ENCODE measurements at places on chromosomes 11 and 22. TPM values are rescaled to one million over a fixed set of nuclear protein-coding genes. Genes with fewer than 3 reads are reported as not detected.

- DNase-seq, result no peak
These were observed 4.8 kb upstream of the CHRM1 start for GRCh38 chr11:62925745-62926679.

- no peak for DNase-seq
These were observed 342.1 kb upstream of the NCAM1 start for GRCh38 chr11:112619106-112619505.

GRCh38 chr11:47109051-47109726 is 67.5 kb downstream of the ARFGAP2 start:
- no peak for DNase-seq

- no peak for DNase-seq
These were observed 298.0 kb upstream of the PLET1 start for GRCh38 chr11:112558691-112559090.

- no peak for DNase-seq
These were observed 26.2 kb downstream of the SUSD2 start for GRCh38 chr22:24207264-24208011.

DNA sequence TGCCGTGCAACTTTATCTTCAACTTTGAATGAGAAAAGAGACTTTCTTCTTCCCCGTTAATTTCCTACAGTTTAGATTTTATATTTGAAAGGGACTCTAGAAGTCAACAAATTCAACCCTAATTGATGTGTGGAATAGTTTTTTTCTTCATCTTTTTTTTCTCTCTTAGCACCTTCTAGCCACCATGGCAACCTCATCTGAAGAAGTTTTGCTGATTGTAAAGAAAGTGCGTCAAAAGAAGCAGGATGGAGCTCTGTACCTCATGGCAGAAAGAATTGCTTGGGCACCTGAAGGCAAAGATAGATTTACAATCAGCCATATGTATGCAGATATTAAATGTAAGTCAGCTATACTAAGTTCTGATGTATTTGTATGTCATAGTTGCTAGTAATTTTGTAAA is 10.5 kb downstream of the GTF2H1 start:
- no peak for DNase-seq

GRCh38 chr11:43919852-43920597 is 22.4 kb upstream of the C11orf96 start:
- DNase-seq, result no peak

- DNase-seq, result no peak
These were observed 8.8 kb downstream of the CXCR5 start for GRCh38 chr11:118892514-118892913.

Gene OR2AG2
- total RNA-seq, result 0.18 TPM

Gene TXNRD2
- 29.5 TPM for total RNA-seq

GRCh38 chr11:19882356-19882755 is 169.7 kb downstream of the NAV2 start:
- no peak for DNase-seq

Gene MAPK8IP1
- 12.7 TPM for total RNA-seq

DNA sequence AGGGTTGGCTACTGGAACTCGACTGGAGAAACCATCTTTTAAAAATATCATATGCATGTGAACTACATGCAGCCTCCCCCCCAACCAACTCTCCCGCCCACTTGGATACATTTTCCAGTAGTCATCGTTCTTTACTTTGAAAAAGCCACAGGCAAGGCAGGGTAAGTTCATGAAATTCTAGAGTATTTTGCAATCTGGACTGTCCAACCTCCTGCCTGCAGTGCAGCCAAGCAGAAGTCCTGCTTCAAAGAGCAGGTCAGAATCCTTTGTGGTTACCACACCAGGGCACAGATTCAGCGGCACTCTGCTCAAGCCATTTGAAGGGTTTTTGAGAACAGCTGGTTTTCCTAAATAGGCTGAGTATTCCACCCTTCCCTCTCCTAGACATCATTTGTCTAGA is 12.1 kb downstream of the ELF5 start:
- no peak for DNase-seq

GRCh38 chr11:124945826-124946225 is 8.2 kb upstream of the CCDC15 start:
- DNase-seq, result no peak

DNA sequence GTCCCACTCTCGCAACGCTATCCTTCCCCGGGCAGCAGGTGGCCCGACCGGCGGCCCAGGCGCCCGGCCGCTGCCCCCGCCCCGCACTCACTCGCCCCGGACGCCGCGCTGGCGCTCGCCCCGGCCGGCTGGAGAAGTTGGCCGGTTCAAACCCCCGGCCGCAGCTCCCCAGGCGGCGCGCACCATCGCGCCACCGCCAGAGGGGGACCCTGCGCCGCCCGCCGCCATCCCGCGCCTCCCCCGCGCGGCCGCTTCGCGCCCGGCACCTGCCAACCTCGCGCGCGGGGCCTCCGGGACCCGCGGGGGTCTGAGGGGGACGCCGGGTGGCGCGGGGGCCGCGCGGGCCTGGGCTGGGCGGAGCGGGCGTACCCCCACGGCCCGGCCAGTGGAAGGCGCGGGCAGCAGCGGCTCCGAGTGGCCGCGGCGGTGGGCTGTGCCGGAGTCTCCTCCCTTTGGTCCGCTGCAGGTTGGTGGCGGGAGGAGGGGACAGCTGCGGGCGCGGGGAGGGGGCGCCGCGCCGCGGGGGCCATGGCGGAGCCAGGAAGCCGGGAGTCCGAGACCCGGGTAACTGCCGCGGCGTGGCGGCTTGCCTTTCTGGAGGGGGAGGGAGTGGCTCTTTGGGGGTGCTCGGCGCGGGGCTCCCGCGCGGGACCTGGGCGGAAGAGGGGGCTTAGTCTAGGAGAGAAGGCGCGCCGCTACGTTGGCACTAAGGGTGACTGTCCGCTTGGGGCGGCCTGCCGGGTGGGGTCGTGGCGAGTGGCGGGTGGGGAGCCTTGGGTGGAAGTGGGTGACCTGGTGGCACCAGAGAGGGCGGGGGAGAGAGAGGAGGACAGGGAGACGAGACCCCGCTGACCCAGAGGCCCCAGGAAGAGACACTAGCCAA is at the start of the genes MPST and TST:
Gene MPST, plus strand, starts transcription at position 434 of the 883 bp plus-strand sequence. Its CDS starts 95 bp downstream, at position 529.
Gene TST, minus strand, starts transcription at position 139 of the 883 bp plus-strand sequence. CDS start 715 bp downstream, outside the sequence.
- DNase-seq, result no peak

Gene TLCD5
- 22.8 TPM for total RNA-seq
